ENCODE measurements at places on chromosomes 2 and 18.

- DNase-seq = no peak
These were observed 22.3 kb downstream of the CLASP1 start for GRCh38 chr2:121626777-121627524.

DNA sequence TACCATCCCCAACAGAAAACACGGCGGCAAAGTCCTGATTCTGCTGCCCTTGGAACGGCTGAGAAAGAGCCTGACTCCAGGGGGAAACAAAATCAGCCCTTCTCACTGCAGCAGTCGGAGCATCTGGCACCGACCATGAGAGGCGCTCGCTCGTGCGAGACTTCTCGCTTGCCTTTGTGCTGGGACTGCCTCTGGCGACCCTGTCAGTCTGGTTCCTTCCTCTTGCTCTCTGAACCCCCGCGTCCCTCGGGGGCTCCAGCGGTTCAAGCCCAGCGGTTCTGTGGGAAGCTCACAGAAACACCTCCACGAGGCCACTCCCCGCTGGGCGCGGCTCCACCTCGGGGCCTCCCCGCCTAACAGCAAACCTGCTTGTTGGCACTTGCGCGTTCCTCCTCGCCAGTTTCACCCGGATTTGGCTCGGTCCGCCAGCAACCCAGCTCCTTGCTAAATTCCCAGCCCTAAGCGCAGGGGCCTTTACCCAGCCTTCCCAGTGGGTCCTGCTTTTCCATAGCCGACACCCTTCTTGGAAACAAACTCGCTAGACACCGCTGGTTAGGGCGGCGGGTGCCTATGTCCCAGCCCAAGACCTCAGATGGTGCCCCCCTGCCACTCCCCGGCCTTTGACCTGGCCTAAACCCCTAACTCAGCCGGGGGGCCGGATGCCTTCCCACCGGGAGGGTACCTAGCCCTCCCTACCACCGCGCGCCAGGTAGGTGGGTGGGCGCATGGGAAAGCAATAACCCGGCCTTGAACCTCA, 2.2 kb downstream of the RND3 start:
- no peak for DNase-seq

DNA sequence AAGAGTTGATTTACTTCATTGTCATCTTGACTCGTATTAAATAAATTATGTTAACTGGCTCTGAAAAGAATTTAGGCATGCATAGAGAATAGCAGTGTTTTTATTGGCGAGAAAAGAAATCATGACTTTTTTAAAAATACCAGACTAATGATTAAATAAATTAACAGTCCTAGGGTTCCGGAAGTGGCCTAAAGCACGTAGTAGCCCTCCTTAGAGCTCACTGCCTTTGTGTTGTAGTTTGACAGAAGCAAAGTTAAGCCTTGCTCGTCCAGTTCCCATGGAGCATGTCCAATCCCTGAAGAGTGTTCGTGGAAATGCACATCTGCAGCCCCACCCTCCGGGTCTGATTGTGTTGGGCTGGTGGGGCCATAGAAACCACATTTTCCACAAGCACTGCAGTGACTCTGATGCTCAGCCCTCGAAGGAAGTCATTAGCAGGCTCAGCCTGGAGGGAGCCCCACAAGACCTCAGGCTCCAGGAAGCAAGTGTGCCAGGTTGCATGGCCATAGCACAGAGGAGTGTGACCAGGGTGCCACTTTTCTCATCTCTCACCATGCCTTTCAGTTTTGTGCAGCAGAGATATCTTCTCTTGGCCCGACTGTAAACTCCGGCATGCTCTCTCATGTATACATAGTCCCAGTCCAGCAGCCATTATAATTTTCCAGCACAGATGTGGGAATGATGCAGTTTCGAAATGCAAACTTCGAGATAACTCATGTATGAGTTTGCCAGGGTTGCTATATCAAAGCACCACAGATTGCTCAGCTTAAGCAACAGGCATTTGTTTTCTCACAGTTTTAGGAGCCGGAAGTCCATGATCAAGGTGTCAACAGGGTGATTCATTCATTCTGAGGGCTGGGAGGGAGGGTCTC, 188.6 kb upstream of the SH3BP4 start:
- no peak for DNase-seq

- no peak for DNase-seq
These were observed 90.5 kb downstream of the TMEM185B start for GRCh38 chr2:120132691-120133090.

GRCh38 chr2:201971531-201972228, 62.0 kb upstream of the FZD7 start:
- no peak for DNase-seq

Measured in activated T-helper 9 cell treated with anti-CD3 and anti-CD28 coated beads, Interleukin-2, amount 50 U/mL, for 16 hours (primary cell).